BJ (cell line): ENCODE measurements at places on chromosomes 7 and 10.

GRCh38 chr10:47104786-47105385 lies 193.7 kb downstream of the PTPN20 start:
- no peak for DNase-seq

- no peak for DNase-seq
These were observed 18.3 kb upstream of the PPP1R9A start for GRCh38 chr7:94888995-94889523.

GRCh38 chr10:103725242-103725641 lies 130.1 kb downstream of the SH3PXD2A start:
- no peak for DNase-seq

- no peak for DNase-seq
These were observed 159.8 kb downstream of the WNT2 start for GRCh38 chr7:117163101-117163500.

DNA sequence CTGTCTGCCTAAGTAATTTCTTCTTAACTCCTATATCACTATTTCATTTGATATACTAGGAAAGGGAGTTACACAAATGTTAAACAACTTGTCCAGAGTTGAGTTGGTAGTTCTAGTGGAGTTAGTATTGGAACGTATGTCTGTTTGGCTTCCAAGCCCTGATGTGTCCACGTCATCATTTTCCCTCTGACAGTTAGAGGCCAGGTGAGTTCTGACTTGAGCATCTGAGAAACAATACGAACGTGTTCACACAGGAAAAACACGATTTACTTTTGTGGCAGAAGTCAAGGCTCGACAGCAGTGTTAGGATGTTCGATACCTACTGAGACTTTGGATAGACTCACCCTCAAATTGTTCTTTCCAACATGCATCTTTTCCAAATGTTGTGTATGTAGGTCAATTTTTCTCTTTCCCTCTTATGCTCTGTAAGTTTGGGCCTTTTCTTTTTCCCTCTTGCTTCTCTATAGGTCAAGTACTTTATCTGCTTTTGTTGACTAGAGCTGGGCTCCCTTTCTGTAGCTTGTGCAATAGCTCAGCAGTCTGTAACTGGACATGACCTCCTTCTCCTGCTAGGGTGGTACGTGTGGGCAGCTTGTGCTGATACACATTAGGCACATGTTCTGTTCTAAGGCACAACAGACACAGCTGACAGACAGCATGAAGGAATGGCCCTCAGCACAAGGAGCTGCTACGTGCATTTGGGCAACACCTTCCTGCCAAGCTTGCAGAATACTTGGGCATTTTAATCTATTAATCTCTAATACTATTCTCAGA lies 222.9 kb downstream of the PTEN start:
- no peak for DNase-seq
